ENCODE measurements at places on chromosomes 3 and 15. TPM values are rescaled to one million over a fixed set of nuclear protein-coding genes. Genes with fewer than 3 reads are reported as not detected.
A peak's percentile ranks its signal among the peaks of the same experiment; 100 is the strongest.

DNA sequence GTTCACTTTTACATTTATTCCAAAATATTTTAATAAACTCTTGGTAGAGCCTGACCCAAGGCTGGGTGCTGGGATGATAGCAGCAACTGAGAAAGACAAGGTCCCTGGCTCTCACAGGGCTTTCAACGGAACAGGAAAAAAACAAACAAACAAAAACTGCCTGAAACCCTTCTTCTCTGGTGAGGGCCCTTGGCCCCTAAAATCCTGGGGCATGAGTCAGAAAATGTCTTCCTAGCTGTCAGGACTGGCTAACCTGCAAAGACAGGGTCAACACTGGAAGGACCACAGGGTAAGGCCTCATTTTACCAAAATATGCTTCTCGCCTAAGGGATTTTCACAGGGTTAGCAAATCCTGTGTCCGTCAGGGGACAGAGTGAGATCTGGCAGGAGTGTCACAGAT, 45.7 kb upstream of the WNT5A start:
- no peak for DNase-seq
- peaks cover 4% of the 10 kb centered on the region for H3K27me3 ChIP-seq
- H3K36me3 ChIP-seq, result no peaks in the 10 kb centered on the region
- H3K4me1 ChIP-seq, result no peaks in the 10 kb centered on the region

DNA sequence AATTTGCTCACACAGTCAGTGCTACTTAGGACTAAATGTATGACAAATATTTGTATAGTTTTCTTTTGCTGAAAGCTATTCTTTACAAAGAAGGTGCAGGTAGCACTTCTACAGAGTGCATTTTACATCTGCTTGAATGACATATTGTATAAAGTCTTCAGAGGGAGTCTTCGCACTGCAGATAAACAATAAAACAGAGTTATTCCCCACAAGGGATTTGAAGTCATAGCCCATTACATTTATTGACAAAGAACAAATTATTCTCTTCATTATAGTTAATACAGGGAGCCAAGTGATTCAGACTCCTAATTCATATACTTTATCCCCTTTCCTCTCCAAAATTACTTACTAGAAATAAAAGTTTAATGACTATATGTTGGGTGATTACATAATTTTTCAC, 529.7 kb downstream of the EDEM1 start:
- no peaks in the 10 kb centered on the region for H3K4me1 ChIP-seq
- H3K36me3 ChIP-seq, result no peaks in the 10 kb centered on the region
- H3K4me3 ChIP-seq, result no peak overlapping the region
- no peak for DNase-seq
- H3K27ac ChIP-seq, result no peak overlapping the region
- H3K27me3 ChIP-seq, result no peaks in the 10 kb centered on the region

DNA sequence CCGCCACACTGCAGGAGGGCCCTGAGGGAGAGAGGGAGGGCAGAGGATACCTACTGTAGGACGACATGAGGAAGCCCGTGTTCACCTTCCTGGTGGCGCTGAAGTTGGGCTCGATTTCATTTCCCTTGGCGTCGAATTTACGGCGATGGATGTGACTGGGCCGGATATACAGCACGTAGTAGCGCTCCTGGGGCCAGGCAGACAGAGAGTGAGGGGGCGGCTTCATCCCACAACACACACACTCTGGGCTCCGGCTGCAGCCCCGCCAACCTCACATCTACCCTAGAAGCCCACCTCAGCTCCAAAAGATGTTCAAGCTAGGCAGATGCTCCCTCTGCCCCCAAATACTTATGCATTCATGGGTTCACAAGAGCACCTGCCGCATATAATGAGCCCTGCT, 4.5 kb downstream of the ARPIN start:
- H3K27ac ChIP-seq, result no peak overlapping the region
- DNase-seq, result no peak
- H3K27me3 ChIP-seq, result no peaks in the 10 kb centered on the region
- no peaks in the 10 kb centered on the region for H3K36me3 ChIP-seq

GRCh38 chr3:11144996-11145395, 9.3 kb upstream of the HRH1 start:
- no peaks in the 10 kb centered on the region for H3K27me3 ChIP-seq
- DNase-seq, result no peak
- H3K4me3 ChIP-seq, result no peak overlapping the region
- peak overlapping the region; percentile 81 for H3K27ac ChIP-seq
- peaks cover 41% of the 10 kb centered on the region for H3K4me1 ChIP-seq

GRCh38 chr3:52204337-52205073, 6.5 kb downstream of the ALAS1 start:
- H3K27ac ChIP-seq, result no peak overlapping the region
- no peaks in the 10 kb centered on the region for H3K27me3 ChIP-seq
- H3K4me1 ChIP-seq, result no peaks in the 10 kb centered on the region
- no peak for DNase-seq
- no peak overlapping the region for H3K4me3 ChIP-seq
- peaks cover 73% of the 10 kb centered on the region for H3K36me3 ChIP-seq

- no peaks in the 10 kb centered on the region for H3K27me3 ChIP-seq
- H3K4me1 ChIP-seq, result no peaks in the 10 kb centered on the region
- no peak for DNase-seq
- H3K27ac ChIP-seq, result no peak overlapping the region
- H3K4me3 ChIP-seq, result no peak overlapping the region
These were observed 12.5 kb downstream of the PML start for GRCh38 chr15:74006774-74007639.

- H3K4me1 ChIP-seq, result no peaks in the 10 kb centered on the region
- H3K27me3 ChIP-seq, result no peaks in the 10 kb centered on the region
- no peak overlapping the region for H3K4me3 ChIP-seq
- H3K27ac ChIP-seq, result no peak overlapping the region
These were observed 148.6 kb downstream of the CD47 start for GRCh38 chr3:107942244-107942643.

GRCh38 chr3:88623709-88624108, 473.9 kb downstream of the C3orf38 start:
- no peak overlapping the region for H3K4me3 ChIP-seq
- no peaks in the 10 kb centered on the region for H3K4me1 ChIP-seq
- no peak for DNase-seq
- no peaks in the 10 kb centered on the region for H3K36me3 ChIP-seq
- no peaks in the 10 kb centered on the region for H3K27me3 ChIP-seq

- no peaks in the 10 kb centered on the region for H3K27me3 ChIP-seq
- peaks cover 32% of the 10 kb centered on the region for H3K4me1 ChIP-seq
- peak overlapping the region; percentile 60 for H3K27ac ChIP-seq
- peaks cover 18% of the 10 kb centered on the region for H3K36me3 ChIP-seq
- H3K4me3 ChIP-seq, result peak overlapping the region; percentile 20
- DNase-seq, result peak; percentile 91
These were observed 32.4 kb downstream of the VGLL3 start for GRCh38 chr3:86958534-86958933.

GRCh38 chr15:31309893-31310606, 16.6 kb upstream of the KLF13 start:
- peaks cover 4% of the 10 kb centered on the region for H3K4me1 ChIP-seq
- H3K27me3 ChIP-seq, result peaks cover 3% of the 10 kb centered on the region
- no peak for DNase-seq
- H3K27ac ChIP-seq, result no peak overlapping the region

SLC38A3 gene
- total RNA-seq, result 0.68 TPM

NUSAP1 gene
- 7.7 TPM for total RNA-seq

GPR62 gene
- not detected for total RNA-seq

SLC7A14 gene
- 0.23 TPM for total RNA-seq

RTP3 gene
- not detected for total RNA-seq

POLR2M gene
- total RNA-seq, result 61.4 TPM

KCNH8 gene
- total RNA-seq, result 0.45 TPM
